Fibroblast of skin of left biceps (primary cell): ENCODE measurements at places on chromosomes 4 and X.
A peak's percentile ranks its signal among the peaks of the same experiment; 100 is the strongest.

- no peak for DNase-seq
These were observed 73.3 kb downstream of the RBM46 start for GRCh38 chr4:154854362-154854761.

GRCh38 chrX:2708021-2708420, 16.9 kb downstream of the CD99 start:
- no peak for DNase-seq

DNA sequence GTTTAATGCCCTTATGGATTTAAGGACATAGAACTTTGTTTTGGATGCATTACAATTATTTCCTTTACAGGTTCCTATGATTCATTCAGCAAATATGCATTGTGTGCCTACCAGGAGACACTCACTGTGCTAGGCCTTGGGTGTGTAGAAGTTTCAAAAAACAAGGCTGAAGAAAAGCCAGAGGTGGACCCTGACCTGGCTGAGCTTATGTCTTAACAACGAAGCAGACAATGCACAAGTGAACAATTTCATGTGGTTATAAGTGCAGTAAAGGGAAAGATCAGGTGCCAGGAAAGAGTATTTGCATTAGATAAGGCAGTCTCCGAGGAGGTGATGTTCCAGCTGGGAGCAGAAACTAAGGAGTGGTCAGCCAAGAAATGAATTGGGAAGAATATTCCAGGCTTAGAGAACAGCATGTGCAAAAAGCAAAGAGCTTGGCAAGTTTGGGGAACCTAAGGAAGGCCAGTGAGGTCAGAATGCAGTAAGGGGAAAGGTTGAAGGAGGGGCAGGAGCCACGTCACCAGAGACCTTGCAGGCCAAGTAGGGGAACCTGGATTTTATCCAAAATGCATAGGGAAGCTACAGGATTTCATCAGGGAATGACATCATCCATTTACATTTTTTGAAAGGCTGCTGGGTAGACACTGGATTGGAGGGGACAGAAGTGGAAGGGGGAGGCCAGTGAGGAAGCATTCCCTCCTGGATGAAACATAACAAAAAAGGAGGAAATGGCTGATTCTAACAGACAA, 193.6 kb downstream of the SOWAHB start:
- peak; percentile 65 for DNase-seq

DNA sequence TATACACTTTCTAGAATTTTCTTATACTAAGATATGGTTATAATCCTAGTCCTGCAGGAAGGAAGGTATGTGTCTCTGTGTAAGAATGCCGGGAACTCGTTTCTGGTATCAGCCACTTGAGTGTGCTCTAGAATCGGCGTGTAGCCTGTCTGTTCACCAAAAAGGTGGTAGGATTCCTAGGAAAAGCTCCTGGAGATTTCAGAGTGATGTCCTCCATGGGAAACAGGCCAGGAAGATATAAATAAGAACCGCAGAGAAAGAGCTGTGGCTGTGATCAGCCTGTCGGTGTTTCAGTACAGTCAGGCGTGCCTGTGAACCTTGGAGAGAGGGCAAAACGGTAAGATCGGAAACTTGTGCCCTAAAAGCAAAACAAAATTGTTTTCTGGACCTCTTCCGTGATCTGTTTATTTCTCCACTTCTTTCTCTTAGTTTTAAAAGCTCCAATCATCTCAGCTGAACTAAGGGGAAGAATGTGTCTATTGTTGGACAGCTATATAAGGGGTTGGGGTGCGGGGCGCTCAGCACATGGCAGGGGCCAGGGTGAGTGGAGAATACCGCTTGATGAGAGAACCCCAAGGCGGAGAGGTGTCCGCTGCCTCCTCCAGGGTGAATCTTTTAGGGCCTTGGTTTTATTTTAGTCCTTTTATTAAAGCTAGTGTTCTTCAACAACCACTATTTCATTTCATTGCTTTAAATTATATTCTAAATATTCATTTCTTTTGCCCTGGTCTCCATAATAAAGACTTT, 303.8 kb upstream of the TENM3 start:
- no peak for DNase-seq

DNA sequence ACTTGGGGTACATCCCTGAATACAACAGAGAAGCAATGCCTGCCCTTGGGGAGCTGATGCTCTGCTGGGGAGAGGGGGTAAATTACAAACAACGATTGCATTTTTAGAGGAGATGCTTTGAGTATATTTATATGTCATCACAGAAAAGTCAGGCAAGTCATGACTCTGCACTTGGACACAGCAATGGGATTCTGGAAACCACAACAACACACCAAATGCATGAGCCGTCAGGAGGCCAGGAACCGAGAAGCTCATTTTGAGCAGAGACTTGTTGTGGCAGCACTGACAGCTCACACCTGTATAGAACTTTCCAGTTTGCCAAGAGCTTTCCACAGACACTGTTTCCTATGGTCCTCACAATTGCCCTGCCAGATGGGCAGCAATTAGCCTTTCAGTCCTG, 113.2 kb upstream of the RBPJ start:
- no peak for DNase-seq

DNA sequence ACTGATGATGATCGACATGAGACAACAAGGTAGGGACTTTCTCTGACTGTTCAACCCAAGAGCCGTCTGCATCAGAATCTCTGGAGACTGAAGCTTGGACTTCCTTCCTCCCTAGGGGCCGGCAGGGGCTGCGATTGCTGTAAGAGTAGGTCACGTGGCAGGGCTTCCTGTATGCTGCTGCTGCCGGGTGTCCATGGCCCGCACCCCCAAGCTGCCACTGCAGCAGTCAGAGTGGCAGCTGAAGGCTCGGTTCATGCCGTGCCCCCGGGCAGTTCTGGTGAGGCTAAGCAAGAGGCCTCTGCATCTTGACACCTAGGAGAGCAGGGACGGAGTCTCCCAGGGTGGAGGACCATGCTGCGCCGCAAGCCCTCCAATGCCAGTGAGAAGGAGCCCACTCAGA, at the start of gene SASH3:
TSS of gene SASH3 (plus strand) at position 203 of the 400 bp plus-strand sequence. CDS start at position 352, 149 bp downstream.
- DNase-seq: no peak

GRCh38 chr4:148495463-148495862, 53.2 kb upstream of the NR3C2 start:
- DNase-seq: no peak

- DNase-seq: no peak
These were observed 798.9 kb upstream of the AADAT start for GRCh38 chr4:170888660-170889059.

DNA sequence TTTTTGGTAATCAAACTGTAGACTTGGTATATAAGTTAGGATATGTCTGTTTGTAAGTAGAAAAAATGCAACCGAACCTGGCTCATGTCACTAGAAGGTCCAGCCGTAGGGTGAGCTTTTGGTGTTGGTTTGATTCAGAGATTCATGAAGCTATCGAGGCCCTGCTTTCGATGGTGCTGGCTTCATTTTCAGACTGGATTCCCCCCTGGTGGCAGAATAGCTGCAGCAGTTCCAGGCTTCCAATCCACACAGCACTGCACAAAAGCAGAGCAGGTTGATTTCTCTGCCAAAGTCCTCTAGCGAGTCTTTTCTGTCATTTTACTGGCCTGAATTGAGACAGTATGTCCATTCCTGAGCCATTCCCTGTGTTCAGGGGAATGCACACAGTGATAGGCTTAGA, 33.1 kb downstream of the PDK3 start:
- no peak for DNase-seq
